ENCODE measurements at places on chromosomes 1 and 21.

- DNase-seq, result no peak
Observed at GRCh38 chr1:169081503-169082123, 24.9 kb upstream of the ATP1B1 start.

DNA sequence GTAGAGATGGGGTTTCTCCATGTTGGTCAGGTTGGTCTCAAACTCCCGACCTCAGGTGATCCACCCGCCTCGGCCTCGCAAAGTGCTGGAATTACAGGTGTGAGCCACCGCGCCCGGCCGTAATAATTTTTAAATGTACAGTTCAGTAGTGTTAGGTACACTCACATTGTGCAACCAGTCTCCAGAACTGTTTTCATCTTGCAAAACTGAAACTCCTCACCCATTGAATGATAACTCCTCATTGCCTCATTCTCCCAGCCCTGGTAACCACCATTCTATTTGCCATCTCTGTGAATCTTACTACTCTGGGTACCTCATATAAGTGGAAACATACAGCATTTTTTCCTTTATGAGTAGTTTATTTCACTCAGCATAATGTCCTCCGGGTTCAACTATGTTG is 3.4 kb downstream of the NLRP3 start:
- no peak for DNase-seq

- no peak for DNase-seq
Observed at GRCh38 chr1:17682400-17682799, 72.7 kb upstream of the ACTL8 start.

GRCh38 chr1:45326627-45327623 is at the start of gene HPDL:
Gene HPDL (plus strand): TSS chr1:45326895. CDS start chr1:45327149, 254 bp downstream.
- DNase-seq, result no peak

DNA sequence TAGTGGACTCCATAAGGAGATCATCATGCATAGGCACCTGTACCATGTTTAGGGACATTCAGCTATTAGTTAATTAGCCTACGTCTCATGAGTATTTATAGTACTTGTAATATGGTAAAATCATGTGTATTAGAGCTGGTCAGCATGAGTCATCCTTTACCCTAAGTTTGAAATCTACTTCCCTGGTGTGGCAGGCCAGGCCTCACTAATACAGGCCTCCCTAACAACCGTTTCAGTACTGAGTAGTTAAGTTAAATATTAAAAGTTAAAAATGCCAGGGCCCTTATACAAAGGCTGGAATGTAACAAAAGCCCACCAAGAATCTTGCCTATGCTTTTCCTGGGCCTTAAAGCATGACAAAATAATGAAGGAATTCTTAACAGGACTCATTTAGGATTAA is 356.3 kb upstream of the DPYD start:
- no peak for DNase-seq

DNA sequence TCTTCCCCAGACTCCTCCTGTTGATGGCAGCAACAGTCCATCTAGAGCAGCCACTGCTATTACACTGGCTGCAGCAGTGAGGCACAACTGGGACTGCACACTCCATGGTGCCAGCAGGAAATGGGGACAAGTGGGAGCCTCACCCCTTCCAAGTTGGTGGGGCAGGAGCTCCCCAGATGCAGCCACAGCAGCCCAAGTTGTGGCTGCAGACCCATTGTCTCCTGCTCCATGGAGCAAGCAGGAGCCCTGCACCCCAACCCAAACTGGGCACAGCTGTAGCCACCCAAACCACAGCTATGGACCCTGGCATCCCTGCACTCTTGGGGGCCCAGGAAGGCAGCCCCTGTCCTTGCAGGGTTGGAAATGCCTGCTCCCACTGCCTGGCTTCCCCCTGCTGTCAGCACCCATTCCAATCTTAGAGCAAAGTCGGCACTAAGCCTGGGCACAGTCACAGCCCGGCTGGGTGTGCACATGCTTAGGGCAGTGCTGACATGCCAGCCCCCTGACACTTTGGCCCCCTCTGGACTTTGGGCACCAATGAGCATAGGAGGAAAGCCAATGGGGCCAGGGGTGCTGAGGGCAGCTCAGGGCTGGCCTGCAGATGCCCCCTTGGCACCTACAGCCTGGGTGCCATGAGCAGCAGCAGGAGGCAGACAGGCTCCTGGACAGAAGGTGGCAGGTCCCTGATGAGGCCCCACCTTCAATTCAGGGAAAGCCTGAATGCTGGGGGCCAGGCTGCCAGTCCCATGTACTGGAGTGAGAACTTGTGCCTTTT is 44.0 kb downstream of the MATN1 start:
- DNase-seq, result no peak

GRCh38 chr1:90557706-90558105 is 159.4 kb downstream of the BARHL2 start:
- DNase-seq, result no peak
